Keratinocyte (primary cell): ENCODE measurements at places on chromosomes 5 and 9. TPM values are rescaled to one million over a fixed set of nuclear protein-coding genes. Genes with fewer than 3 reads are reported as not detected.

DOCK8 gene
- 1.5 to 1.8 TPM (median 1.7 TPM) in 3 replicates for polyA plus RNA-seq

UGT3A1 gene
- not detected in 3 replicates for polyA plus RNA-seq

SLC45A2 gene
- 0.04 to 0.05 TPM in 2 of 3 replicates, not detected in the other for polyA plus RNA-seq

SPINK13 gene
- polyA plus RNA-seq, result not detected in 3 replicates

SH2D3C gene
- polyA plus RNA-seq, result 0.12 to 0.21 TPM in 2 of 3 replicates, not detected in the other

NKD2 gene
- polyA plus RNA-seq, result 0.13 TPM in 1 of 3 replicates, not detected in the others

GGTA1 gene
- polyA plus RNA-seq, result 0.05 TPM in 1 of 3 replicates, not detected in the others
